ENCODE measurements at places on chromosomes 7 and 10.

DNA sequence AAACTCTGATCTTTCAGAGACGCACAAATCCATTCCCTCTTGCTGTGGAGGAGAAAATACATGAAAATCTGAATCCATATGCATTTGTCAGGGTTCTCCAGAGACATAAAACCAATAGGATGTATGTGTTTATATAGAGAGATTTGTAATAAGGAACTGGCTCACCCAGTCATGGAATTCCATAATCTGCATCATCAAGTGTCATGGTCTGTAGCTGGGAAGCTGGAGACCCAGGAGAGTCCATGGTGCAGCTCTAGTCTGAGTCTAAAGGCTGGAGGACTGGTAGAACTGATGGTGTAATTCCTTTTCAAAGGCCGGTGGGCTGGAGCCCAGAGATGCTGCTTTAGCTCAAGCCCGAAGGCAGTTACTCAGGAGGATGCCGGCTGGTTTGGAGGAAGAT is 134.0 kb downstream of the TCF7L2 start:
- no peak overlapping the region for H3K4me3 ChIP-seq
- DNase-seq = no peak
- H3K27me3 ChIP-seq = peaks cover 6% of the 10 kb centered on the region
- no peak overlapping the region for H3K27ac ChIP-seq
- H3K36me3 ChIP-seq = no peaks in the 10 kb centered on the region
- H3K4me1 ChIP-seq = no peaks in the 10 kb centered on the region

GRCh38 chr7:133678137-133678814 is 425.4 kb downstream of the EXOC4 start:
- no peaks in the 10 kb centered on the region for H3K36me3 ChIP-seq
- no peak for DNase-seq
- H3K27ac ChIP-seq = no peak overlapping the region
- H3K4me3 ChIP-seq = no peak overlapping the region
- H3K4me1 ChIP-seq = no peaks in the 10 kb centered on the region
- no peaks in the 10 kb centered on the region for H3K27me3 ChIP-seq

- no peaks in the 10 kb centered on the region for H3K27me3 ChIP-seq
- no peak for DNase-seq
- H3K4me1 ChIP-seq = no peaks in the 10 kb centered on the region
- H3K4me3 ChIP-seq = no peak overlapping the region
These were observed 10.0 kb upstream of the TSPAN12 start for GRCh38 chr7:120867932-120868331.

GRCh38 chr10:12259988-12260387 is 64.0 kb downstream of the CDC123 start:
- no peak overlapping the region for H3K27ac ChIP-seq
- peaks cover 20% of the 10 kb centered on the region for H3K4me1 ChIP-seq
- no peak overlapping the region for H3K4me3 ChIP-seq
- H3K36me3 ChIP-seq = no peaks in the 10 kb centered on the region

DNA sequence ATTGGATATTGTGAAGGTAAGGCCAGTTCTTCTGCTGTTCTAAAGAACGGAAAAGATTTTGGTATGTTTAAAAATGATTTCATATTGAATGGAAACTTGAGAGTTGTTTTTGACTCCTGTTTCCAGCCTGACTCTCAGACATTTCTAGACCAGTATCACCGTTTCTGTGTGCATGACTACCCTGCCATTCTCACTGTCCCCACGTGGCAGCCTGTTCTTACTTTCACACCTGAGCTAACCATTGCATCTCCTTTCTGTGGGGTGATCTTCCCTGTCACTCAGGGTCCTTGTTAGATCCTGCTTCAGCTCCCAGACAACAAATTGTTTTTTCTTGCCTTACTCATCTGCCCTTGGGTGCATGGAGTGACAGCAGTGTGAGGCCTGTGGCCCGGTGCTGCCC is 38.9 kb downstream of the GLRX3 start:
- peaks cover 46% of the 10 kb centered on the region for H3K36me3 ChIP-seq
- peaks cover 47% of the 10 kb centered on the region for H3K4me1 ChIP-seq
- no peak for DNase-seq

DNA sequence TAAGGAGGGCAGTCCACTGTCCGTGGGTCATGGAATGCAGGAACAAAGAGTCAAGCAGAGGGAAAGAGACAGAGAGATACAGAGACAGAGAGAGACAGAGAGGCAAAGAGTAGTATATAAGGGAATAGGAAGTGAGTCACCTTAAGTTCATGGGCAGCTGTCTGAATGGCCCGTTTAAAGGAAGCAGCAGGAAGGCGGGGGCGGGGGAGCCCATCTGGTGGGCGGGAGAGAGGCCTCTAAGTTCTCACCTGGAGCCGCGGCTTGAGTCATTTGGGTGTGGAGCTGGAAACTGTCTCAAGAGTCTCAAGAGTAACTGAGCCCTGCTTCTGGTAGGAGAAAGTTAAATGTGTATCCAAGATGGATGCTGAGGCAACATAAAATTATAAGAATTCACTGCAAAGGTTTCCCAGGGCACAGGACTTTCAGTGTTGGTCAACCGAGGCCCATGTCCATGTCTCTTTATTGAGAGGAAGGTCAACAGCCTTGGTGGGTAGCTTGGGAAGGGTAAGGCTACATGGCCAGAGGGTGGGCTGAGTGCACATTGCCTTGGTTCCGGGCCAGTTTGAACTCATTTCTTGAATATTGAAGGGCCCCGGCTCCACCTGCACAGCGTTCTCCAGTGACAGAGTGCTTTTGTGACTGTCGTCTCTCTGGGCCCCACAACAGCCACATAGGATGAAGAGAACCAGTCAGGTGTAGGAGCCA is 85.5 kb upstream of the CACUL1 start:
- DNase-seq = peak; percentile 48
- peaks cover 8% of the 10 kb centered on the region for H3K4me1 ChIP-seq
- no peaks in the 10 kb centered on the region for H3K36me3 ChIP-seq
- no peak overlapping the region for H3K4me3 ChIP-seq
- H3K27ac ChIP-seq = no peak overlapping the region

DNA sequence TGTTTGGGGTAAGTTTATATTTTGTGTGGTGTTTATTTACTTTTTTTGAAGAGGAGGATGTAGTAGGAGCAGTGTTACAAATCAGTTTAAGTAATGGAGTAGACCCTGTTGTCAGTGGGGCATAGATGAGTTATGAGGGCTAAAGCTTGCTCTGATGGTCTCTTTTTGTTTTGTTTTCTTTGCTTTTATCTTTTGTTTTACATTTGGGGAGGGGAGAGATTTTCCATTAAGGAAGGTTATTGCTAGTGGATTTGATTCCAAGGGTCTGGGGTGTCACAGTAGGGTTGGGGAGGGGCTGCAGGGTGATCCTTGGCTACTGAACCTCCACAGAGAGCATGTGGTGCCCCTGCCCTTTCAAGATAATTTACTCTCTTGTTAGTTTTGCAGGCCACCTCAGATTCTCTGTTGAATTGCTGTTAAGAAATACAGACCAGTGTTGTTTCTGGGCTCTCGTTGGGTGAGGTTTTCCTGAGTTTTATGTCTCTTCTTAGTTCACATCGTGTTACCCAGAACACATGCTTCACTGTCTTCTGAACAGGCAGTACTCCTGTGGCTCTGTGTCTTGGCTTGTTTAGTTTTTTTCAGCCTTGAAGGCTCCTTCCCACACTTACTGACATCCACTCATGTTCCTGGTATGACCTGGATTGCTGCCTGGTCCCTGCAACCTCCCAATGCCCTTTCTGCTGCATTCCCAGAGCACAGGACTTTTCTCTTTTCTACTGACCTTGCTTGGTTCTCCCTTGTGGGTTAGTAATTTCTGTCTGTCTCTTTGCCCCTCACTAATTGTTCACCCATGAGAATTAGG is 4.2 kb downstream of the KIFBP start:
- H3K4me3 ChIP-seq = no peak overlapping the region
- H3K27me3 ChIP-seq = no peaks in the 10 kb centered on the region
- DNase-seq = no peak
- H3K27ac ChIP-seq = no peak overlapping the region
- peaks cover 47% of the 10 kb centered on the region for H3K4me1 ChIP-seq
- peaks cover 15% of the 10 kb centered on the region for H3K36me3 ChIP-seq

- no peaks in the 10 kb centered on the region for H3K36me3 ChIP-seq
- H3K27ac ChIP-seq = no peak overlapping the region
These were observed 76.8 kb downstream of the TFEC start for GRCh38 chr7:115953592-115954255.

GRCh38 chr7:2771274-2771731 is 72.8 kb downstream of the GNA12 start:
- H3K27me3 ChIP-seq = no peaks in the 10 kb centered on the region
- H3K4me3 ChIP-seq = no peak overlapping the region
- no peak overlapping the region for H3K27ac ChIP-seq
- H3K4me1 ChIP-seq = peaks cover 7% of the 10 kb centered on the region
- DNase-seq = no peak
- peaks cover 3% of the 10 kb centered on the region for H3K36me3 ChIP-seq

- peaks cover 10% of the 10 kb centered on the region for H3K36me3 ChIP-seq
- no peak for DNase-seq
- H3K27ac ChIP-seq = peak overlapping the region; percentile 24
- H3K4me1 ChIP-seq = peaks cover 21% of the 10 kb centered on the region
These were observed 2.0 kb downstream of the XRCC2 start for GRCh38 chr7:152673897-152674296.

GRCh38 chr7:100867040-100867775 is at the start of gene TRIP6:
Gene TRIP6, plus strand, starts transcription at chr7:100867387. Its CDS starts 111 bp downstream, at chr7:100867498.
- peak within 1 kb of the TSS; percentile 88 for H3K4me3 ChIP-seq
- H3K27ac ChIP-seq = peak within 1 kb of the TSS; percentile 93
- no peaks in the 10 kb centered on the region for H3K27me3 ChIP-seq
- DNase-seq = peak; percentile 73
- H3K4me1 ChIP-seq = peaks cover 29% of the 10 kb centered on the region
- H3K36me3 ChIP-seq = peaks cover 30% of the 10 kb centered on the region

DNA sequence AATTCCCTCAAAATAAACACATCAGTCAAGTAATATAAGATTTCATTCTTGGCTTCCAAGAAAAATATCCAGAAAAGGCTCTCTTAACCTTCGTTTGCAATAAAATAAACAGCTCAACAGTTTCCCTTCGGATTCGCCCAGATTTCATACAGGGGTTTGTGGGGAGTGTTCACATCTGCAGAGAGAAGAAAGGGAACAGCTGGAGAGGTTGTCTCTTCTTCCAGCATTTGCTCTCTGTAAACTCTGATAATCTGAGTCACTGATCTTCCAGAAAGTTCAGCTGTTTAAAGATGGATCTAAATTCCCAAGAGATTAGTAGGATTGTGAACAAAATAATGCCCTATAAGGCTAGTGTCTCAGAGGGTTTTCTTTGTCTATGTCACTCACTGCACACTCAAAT is 277.9 kb downstream of the HPSE2 start:
- no peaks in the 10 kb centered on the region for H3K4me1 ChIP-seq
- H3K36me3 ChIP-seq = no peaks in the 10 kb centered on the region
- H3K4me3 ChIP-seq = no peak overlapping the region

DNA sequence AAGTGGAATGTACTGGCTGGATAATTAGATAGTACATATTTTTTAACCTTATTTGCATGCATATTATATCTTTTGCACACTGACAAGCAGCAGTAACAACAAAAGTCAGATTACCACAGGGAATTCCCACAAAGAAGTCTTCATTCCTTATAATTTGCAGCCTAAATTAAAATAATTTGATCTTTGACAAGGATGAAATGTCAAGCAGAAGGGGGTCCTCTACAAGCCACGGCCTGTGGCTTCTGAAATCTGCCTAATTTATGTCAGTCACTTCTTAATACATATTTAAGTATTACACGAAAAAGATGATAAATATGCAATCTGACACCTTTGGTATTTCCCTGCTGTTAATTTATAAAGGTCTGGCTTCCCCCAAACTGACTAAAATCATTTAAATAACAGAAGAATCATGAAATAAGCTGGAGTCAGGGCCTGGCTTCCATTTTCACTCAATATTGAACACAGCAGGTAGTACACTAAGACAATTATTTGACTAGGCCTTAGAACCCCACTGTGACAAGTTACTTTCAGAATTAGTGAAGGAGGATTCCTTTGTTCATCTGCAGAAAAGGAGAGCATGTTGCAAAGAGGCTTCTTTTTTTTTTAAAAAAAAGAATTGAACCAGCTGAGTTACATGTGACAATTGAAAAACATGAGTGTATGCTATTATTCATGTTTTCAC is 351.1 kb upstream of the ETV1 start:
- H3K36me3 ChIP-seq = no peaks in the 10 kb centered on the region
- no peak for DNase-seq
- no peaks in the 10 kb centered on the region for H3K4me1 ChIP-seq
- H3K27ac ChIP-seq = no peak overlapping the region
- no peaks in the 10 kb centered on the region for H3K27me3 ChIP-seq

DNA sequence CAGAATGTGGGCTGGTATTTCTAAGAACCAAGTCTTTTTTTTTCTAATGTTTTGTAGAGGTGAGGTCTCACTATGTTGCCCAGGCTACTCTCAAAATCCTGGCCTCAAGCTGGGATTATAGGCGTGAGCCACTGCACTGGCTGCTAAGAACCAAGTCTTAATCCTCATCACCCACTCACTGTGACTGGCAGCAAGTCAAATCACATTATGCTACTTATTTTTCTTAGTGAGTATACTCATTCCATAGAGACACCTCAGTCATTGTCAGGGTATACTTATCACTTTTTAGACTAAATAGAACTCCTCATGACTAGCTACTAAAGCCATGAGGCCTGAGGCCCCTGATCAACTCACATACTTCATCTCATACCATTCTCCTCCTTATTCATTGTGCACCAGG is 116.1 kb downstream of the STRA8 start:
- H3K4me3 ChIP-seq = no peak overlapping the region
- H3K27me3 ChIP-seq = no peaks in the 10 kb centered on the region
- no peak overlapping the region for H3K27ac ChIP-seq
- DNase-seq = no peak

DNA sequence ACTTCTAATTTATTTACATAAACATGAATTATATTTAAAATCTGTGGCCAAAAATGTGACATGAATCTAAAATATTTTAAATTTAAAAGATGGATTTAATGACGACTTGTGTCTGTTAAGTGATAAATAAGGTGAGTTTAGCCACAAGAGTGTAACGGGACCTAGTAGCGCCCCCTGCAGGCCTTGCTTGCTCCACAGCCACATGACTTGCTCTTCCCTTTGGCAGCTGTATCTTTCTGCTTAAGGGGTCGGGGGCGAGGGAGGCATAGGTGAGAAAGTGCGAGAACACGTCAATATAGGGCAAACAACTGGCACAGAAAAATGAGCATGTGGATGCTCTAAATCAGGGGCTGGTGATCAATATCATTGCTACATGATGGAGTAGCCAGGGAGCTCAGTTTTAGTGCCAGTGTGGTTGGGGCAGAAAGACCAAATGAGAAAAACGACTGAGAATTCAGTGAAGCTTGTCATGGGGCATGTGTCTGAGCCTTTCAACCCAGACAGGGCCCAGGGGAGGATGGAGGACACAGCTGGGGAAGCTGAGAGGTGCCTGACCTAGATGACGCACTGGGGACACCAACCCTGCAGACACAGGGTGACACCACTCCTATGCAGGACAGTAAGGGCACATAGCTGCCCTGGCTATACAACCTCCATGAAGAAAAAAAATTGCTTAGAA is 49.8 kb downstream of the PAXIP1 start:
- no peaks in the 10 kb centered on the region for H3K27me3 ChIP-seq
- H3K27ac ChIP-seq = no peak overlapping the region
- no peak overlapping the region for H3K4me3 ChIP-seq
- no peaks in the 10 kb centered on the region for H3K4me1 ChIP-seq

- H3K4me1 ChIP-seq = peaks cover 18% of the 10 kb centered on the region
- no peak for DNase-seq
- H3K36me3 ChIP-seq = peaks cover 10% of the 10 kb centered on the region
These were observed 181.1 kb upstream of the ASAH2 start for GRCh38 chr10:50432211-50433009.

GRCh38 chr10:130689743-130690626 is 553.8 kb downstream of the GLRX3 start:
- DNase-seq = no peak
- H3K27ac ChIP-seq = no peak overlapping the region
- no peaks in the 10 kb centered on the region for H3K4me1 ChIP-seq
